ENCODE measurements at places on chromosomes 6 and 20. TPM values are rescaled to one million over a fixed set of nuclear protein-coding genes. Genes with fewer than 3 reads are reported as not detected.
A peak's percentile ranks its signal among the peaks of the same experiment; 100 is the strongest.

Gene IRAK1BP1
- 4.5 TPM for total RNA-seq

Gene HDGFL1
- total RNA-seq = not detected

Gene CUL9
- 32.8 TPM for total RNA-seq

Gene LHFPL5
- not detected for total RNA-seq

Gene TRIM40
- not detected for total RNA-seq

GRCh38 chr6:29924731-29925130 lies 17.6 kb upstream of the HLA-A start:
- no peak for DNase-seq

- peak; percentile 47 for DNase-seq
Observed at GRCh38 chr6:71194724-71195123, 93.9 kb upstream of the OGFRL1 start.

- DNase-seq = no peak
Observed at GRCh38 chr6:38636027-38636426, 3.7 kb downstream of the BTBD9 start.

DNA sequence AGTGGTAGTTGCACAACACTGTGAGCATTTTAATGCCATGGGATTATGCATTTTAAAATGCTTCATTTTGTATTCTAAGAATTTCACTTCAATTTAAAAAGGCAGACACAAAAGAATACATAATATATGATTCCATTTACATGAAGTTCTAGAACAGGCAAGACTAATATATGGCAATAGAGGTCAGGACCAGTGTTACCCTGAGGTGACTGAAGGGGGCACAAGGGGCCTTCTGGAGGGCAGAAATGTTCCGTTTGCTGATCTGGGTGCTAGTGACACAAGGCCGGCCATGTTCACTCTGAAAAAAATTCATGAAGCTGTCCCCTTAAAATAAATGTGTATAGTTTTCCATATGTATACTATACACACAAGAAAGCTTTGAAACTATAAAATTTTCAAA lies 28.5 kb downstream of the TASP1 start:
- DNase-seq = no peak

DNA sequence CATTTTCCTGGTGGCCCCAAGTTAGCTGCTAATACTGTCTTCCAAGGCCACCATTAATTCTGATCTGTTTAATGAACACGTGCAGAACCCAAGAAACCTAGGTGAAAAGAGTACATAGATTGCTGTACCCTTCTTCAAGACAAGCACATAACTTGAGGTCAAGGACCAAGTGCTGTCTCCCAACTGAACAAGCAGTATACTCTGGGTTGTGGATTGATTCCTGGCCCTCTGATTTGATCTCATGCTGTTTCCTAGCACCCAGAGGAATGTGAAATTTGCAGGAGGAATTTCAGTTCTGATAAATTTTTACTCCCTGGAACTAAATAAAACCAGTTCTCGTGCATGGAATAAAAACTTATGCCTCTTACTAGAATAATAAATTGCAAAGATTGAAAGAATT lies 75.6 kb downstream of the MTFR2 start:
- no peak for DNase-seq
